ENCODE measurements at places on chromosomes 3 and 15.

GRCh38 chr3:111227216-111227615 lies 155.6 kb downstream of the NECTIN3 start:
- no peak for DNase-seq

- no peak for DNase-seq
These were observed 7.8 kb downstream of the DNASE1L3 start for GRCh38 chr3:58202917-58203360.

- no peak for DNase-seq
These were observed 279.2 kb downstream of the EDEM1 start for GRCh38 chr3:5466717-5467116.

DNA sequence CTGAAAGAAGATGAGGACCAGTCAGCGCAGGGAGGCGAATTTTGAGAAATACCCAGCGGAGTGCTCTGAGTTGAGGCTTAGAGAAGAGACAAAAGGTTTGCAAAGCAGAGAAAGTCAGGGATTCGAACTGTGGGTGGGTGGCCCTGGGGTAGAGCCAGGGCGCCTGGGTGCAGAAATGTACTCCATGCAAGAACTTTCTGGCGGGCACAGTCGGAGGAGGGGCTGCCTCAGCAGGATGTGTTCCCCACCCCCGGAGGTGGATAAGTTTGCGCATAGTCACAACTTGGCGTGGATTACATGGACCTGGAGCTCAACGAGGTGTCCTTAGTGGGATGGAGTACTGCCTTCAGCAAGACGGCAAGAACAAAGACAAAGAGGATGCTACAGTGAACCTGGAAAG lies 117.3 kb upstream of the ALDH1A3 start:
- DNase-seq = no peak

GRCh38 chr15:31557899-31558298 lies 231.3 kb downstream of the KLF13 start:
- DNase-seq = no peak

DNA sequence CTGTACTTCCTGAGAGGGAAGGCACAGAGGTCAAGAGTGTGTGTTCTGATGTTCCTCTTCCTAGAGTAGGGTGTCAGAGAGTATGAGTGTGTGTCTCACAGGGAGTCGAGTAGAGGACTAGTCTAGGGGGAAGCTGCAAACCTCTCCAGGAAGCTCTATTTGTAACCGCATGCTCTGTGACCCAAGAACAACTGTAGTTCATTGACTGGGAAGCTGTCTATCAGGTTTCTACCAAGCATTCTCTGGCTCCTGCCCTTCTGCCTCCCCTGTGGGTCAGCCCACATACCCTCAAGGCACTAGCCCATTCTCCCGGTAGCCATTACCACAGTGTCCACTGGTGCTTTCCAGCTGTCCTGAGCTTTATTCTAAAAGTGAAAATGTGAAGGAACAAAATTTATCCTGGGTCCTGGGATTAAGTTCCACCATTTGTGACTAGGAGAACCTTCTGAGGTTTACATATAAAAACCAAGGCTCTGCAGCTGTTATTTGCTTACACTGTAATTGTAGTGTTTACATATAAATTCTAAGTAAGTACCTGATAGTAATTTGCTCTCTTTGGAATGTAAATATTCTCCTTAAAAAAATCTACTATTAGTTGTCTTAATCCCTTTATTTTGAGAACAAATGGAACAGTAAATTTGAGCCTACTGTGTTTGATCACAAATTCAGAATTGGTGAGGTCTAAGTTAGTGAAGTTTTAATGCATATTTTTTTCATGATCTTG lies 40.7 kb downstream of the MYRIP start:
- DNase-seq = no peak
